ENCODE measurements at places on chromosomes 7 and 10.

DNA sequence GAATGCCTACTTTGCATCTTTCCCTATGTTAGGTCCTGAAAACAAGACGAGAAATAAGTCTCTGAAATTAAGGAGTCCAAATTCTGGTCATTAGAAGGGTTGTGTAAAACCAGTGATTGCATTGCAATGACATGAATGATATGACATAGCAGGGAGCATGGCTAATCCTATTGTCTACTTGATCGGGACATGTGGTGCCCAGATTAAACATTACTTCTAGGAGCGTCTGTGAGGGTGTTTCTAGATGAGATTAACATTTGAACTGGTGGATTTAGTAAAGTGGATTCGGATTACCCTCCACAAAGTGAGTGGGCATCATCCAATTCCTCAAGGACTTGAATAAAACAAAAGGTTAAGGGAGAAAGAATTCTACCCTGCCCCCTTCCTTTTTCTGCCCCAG, 434.9 kb upstream of the KLF6 start:
- no peak overlapping the region for H3K4me3 ChIP-seq
- no peaks in the 10 kb centered on the region for H3K36me3 ChIP-seq
- no peak for DNase-seq
- H3K27ac ChIP-seq, result no peak overlapping the region
- H3K4me1 ChIP-seq, result no peaks in the 10 kb centered on the region
- no peaks in the 10 kb centered on the region for H3K27me3 ChIP-seq

DNA sequence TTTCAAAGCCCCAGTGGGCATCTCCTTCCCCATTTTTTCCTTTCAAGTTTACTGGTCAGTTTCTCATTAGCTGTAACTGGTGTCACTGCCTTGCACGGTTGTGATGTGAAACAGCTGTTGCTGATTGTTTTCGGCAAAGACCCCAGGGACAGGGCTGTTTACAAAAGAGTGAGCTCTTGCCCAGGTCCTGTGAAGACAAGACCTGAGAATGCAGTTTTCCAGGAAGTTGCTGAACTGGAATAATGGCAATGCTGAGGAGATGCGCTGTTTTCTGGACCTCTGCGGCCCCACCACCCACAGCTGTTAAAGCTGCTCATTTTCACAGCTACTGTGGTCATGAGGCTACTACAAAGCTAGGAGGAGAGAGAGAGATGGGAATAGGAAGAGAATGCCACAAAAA, 116.6 kb upstream of the RSU1 start:
- no peak overlapping the region for H3K27ac ChIP-seq
- H3K4me1 ChIP-seq, result no peaks in the 10 kb centered on the region
- no peak overlapping the region for H3K4me3 ChIP-seq
- H3K27me3 ChIP-seq, result no peaks in the 10 kb centered on the region

DNA sequence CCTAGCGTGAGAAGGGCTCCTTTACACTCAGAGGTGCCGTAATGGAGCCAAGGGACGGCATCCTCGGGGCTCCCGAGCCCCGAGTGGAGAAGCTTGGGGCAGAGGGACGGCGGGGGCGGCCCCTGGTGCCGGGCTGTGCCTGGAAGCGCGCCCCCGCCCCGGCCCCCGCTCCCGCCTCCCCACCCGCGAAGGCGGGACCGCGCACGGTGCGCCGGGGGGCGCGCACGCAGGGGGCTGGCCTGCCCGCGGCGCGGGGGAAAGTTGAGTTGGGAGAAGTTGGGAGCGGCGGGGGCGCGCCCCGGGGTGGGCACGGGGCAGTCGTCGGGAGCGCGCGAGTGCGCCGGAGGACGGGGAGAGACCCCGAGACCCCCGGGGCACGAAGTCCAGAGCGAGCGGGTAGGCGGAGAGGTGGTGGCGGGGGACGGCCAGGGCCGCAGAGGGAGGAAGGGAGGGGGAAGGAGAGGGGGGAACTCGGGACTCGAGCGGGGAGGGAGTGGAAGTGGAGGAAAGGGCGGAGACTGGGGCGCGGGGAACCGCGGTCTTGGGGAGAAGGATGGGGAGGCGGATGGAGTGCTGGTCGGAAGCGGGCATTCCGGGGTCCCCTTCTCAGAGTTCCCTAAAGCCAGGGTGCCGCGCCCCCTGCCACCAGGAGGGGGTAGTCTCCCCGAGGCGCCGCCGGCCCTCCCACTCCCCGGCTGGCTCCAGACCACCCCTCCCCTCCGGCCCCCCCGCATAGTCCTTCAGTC, at the start of gene SLC4A2:
SLC4A2 (plus strand) TSS at position 223 of the 746 bp plus-strand sequence. CDS start 2,399 bp downstream, outside the sequence.
- no peaks in the 10 kb centered on the region for H3K36me3 ChIP-seq
- H3K27ac ChIP-seq, result peak within 1 kb of the TSS; percentile 100
- DNase-seq, result peak; percentile 65
- no peaks in the 10 kb centered on the region for H3K27me3 ChIP-seq

DNA sequence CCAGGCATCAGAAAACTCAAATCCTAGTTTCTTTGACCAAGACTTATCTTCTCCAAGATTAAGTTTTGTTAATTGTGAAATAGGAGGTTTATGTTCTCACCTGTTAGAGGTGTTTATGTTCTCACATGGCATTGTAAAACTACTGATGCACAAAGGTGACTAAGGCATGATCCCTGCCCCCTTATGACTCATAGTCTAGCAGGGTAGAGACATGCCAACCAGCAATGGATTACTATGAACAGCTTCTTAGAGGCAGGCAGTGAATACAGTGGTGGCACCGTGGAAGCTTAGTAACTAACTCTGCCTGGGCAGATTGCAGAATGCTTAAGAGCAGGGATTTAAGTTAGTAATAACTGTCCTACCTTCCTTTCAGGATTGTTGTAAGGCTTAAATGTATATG, 400.9 kb downstream of the SORCS3 start:
- no peaks in the 10 kb centered on the region for H3K36me3 ChIP-seq
- H3K27ac ChIP-seq, result no peak overlapping the region
- DNase-seq, result no peak
- no peaks in the 10 kb centered on the region for H3K4me1 ChIP-seq
- no peak overlapping the region for H3K4me3 ChIP-seq

DNA sequence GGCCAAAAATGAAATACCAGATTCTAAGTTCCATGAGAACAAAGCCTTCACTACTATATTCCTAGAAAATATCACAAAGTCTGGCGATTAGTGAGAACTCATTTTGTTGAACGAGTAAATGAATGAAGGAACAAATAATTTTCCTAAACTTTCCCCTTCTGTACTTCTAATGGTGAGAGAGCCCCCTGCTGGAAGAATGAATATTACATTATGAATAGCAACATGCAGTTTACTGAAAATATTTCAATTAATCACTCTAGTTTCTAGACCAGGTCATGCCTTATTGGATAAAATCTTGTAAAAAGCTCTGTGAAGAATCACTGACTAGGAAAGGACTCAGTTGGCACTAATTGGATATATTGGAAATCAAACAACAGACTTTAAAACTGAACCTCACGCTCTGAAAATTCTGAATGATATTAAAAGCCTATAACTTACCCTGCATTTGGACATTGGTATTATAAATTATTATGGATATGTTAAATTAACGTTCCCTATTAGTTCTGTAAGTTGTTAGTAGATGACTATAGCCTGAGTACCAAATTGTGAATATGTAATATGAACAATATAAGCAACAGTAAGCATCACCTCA, 32.4 kb upstream of the MTPN start:
- H3K27ac ChIP-seq, result no peak overlapping the region
- no peaks in the 10 kb centered on the region for H3K36me3 ChIP-seq
- no peak overlapping the region for H3K4me3 ChIP-seq
- no peak for DNase-seq

DNA sequence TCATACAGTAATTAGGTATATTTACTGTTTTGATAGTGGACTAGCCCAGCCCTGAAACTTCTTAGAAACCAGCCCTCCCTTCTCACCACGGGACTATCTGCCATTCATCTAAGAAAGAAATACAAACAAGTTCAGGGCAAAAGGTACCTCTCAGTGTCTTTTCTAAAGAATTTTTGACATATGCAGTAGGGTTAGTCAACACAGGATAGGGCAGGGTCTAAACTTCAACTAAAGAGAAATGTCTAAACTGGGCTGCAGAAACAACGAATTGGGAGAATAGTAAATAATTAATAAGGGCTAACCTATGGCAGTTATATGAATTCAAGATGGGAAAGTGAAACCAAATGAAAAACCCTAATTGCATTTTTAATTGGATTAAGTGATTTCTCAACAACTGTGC, 496.6 kb downstream of the INHBA start:
- H3K27ac ChIP-seq, result no peak overlapping the region
- DNase-seq, result no peak
- H3K27me3 ChIP-seq, result no peaks in the 10 kb centered on the region
- no peaks in the 10 kb centered on the region for H3K4me1 ChIP-seq
- no peak overlapping the region for H3K4me3 ChIP-seq

- no peak overlapping the region for H3K27ac ChIP-seq
- no peak overlapping the region for H3K4me3 ChIP-seq
- no peaks in the 10 kb centered on the region for H3K36me3 ChIP-seq
Measured at GRCh38 chr10:22978287-22978686, 50.4 kb downstream of the ARMC3 start.

DNA sequence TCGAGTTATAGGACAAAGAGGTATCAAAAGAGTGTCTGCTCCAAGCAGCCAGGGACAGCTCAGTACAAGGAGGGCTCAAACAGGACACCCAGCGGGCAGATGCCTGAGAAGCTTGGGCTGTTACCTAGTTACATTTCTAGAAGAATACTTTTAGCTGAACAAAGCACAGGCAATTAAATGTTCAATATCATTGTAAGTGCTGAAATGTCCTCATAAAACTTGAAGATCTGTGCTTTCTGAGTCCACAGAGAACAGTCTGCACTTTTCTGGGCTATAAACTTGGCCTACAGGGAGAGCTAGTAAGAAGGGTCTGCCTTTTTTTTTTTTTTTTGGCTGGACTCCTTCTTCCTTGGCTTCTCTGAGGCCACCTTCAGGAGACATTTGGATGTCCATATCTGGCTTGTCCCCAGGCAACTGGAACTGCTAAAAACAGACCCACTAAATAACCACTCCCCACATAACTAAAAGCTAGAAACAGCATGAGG, 123.2 kb downstream of the SLC16A9 start:
- no peak for DNase-seq
- H3K27me3 ChIP-seq, result no peaks in the 10 kb centered on the region
- no peak overlapping the region for H3K27ac ChIP-seq
- no peaks in the 10 kb centered on the region for H3K36me3 ChIP-seq
- no peaks in the 10 kb centered on the region for H3K4me1 ChIP-seq
- no peak overlapping the region for H3K4me3 ChIP-seq

DNA sequence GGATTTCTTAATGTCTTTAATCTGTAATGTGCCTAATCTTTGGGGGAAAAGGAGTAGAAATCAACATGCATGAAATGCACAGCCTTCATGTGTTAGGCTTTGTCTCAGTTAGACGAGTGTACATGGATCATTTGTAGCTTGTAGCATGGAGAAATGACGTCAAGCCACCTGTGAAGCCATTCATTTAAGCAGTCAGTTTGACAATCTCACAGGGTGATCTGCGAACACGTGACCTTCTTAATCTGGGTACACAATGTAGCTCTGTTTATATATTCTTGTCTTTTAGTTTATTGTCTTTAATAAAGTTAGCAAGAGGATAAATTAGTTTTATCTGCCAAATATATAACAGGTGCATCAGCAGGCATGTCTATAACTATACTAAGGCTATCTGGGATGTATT, 351.9 kb upstream of the LRGUK start:
- DNase-seq, result no peak
- H3K36me3 ChIP-seq, result no peaks in the 10 kb centered on the region
- H3K4me3 ChIP-seq, result no peak overlapping the region
- H3K27me3 ChIP-seq, result no peaks in the 10 kb centered on the region
- no peaks in the 10 kb centered on the region for H3K4me1 ChIP-seq

DNA sequence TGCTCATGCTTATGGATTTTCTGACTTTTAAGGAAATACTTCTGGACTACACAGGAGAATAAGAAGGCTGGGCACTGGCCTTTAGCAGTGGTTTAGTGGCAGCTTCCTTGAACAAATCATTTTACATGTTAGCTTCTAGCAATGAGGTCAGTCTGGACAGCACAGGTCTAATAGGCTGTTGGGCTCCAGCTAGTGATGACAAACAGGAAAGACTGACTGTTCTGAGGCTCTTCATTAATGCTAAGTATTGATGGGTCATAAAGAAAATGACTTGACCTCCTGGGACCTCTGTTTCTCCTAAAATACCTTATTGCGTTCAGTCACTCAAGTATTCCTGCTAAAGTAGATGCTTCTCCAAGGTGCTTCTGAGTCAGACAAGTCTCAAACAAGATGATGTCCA, 4.9 kb upstream of the RHOBTB1 start:
- H3K27ac ChIP-seq, result no peak overlapping the region
- H3K4me1 ChIP-seq, result no peaks in the 10 kb centered on the region
- DNase-seq, result no peak
